Stimulated activated CD4-positive, alpha-beta T cell treated with anti-CD3 and anti-CD28 coated beads, TNF-alpha, amount 100 ng/mL, for 24 hours (primary cell): ENCODE measurements at places on chromosomes 1 and 21.

- DNase-seq, result no peak
These were observed 180.7 kb upstream of the SGIP1 start for GRCh38 chr1:66353257-66353656.

DNA sequence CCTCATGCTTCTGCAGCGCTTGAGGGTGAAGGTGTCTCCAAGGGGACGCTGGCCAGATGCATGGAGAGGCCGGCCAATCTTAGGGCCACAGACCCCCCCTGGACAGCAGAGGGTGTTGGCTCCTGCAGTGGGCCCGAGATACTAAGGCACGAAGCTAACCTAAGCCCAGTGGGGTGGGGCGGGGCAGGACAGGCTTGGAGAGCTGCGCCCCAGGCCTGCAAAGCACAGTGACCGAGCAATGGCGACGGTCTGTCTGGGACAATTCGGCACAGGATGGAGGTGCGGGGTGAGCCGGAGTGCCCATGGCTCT is 1.3 kb downstream of the FNDC10 start:
- no peak for DNase-seq

- DNase-seq, result no peak
These were observed 55.1 kb downstream of the LRIG2 start for GRCh38 chr1:113128116-113128515.

DNA sequence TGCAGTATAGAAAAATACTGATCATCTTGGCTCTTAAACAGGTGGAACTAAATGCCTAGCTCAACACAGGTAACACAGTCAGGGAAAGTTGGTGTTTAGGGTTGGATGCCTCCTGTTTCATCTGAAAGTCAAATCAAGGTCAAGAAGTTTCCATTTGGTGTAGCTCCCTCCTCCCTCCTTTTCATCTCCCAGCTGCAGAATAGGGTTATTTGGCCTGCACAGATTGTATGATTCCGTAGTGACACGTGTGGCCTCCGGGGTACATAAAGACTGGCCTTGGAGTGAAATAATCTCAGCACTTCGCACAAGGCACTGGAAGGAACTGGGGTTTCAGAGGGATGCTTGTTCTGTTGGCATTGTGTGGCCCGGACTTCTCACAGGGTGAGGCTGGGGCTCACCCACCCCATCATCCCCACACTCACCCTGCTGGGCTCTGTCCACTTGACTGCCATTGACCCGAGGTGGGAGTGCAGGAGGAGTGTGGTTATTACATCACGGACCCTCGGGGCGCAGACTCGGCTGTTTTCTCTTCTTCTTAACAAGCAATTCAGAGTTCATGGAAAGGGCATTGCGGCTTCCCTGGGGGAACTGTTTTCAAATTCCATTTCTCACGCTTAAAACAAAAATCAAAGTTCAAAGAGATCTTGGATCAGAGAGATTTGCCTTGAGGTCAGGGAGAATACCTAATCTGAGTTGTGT is 18.4 kb downstream of the IGSF5 start:
- no peak for DNase-seq

- DNase-seq, result no peak
These were observed 480.2 kb upstream of the RUNX1 start for GRCh38 chr21:35529171-35529863.
